ENCODE measurements at places on chromosomes 16 and 17.

- no peak for DNase-seq
These were observed 8.2 kb upstream of the CNGB1 start for GRCh38 chr16:57979006-57979585.

GRCh38 chr17:2931876-2932275, 131.5 kb downstream of the OR1D5 start:
- DNase-seq = no peak

GRCh38 chr17:43545383-43545632, 832 bp downstream of the ETV4 start:
- DNase-seq = no peak

DNA sequence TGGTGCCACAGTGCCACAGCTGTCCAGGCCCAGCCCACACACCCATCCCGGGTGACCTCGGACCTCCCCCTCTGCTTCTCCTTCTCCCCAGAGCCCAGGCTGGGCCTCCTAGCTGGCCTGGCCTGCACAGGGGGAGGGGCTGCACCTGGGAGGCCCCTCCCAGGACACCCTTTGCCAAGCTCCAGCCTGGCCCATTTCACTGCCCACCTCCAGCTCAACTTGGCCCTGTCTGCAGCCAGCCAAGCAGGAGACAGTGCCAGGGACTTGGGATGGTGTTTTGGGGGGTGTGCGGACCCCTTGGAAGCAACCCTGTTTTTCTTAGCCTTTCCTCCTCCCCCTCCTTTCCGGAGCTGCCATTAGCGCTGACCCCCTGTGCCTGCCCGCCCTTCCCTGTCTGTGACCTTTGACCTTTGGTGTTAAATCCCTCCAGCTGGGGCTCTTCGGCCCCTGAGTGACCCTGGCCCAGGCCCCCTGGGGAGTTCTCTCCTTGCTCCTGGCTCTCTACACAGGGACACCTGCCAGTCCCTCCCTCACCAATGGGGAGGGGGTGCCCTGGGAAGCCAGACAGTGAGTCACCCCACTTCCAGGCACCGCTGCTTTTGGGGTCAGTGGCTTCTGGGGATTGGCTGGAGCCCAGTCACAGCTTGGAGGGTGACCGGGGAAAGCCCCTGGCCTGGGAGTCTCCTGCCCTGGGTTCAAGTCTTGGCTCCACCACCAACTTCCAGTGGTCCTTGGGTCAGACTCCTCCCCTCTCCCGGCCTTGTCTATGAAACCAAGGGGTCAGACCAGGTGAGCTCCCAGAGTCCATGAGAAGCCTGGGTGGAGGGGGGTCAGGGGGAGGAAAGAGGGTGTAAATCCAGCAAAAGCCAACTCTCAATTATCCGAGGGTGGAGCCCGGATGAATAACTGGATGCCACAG, 1.9 kb downstream of the GLIS2 start:
- no peak for DNase-seq

- DNase-seq = no peak
These were observed 447.6 kb upstream of the CA10 start for GRCh38 chr17:52606098-52606497.

DNA sequence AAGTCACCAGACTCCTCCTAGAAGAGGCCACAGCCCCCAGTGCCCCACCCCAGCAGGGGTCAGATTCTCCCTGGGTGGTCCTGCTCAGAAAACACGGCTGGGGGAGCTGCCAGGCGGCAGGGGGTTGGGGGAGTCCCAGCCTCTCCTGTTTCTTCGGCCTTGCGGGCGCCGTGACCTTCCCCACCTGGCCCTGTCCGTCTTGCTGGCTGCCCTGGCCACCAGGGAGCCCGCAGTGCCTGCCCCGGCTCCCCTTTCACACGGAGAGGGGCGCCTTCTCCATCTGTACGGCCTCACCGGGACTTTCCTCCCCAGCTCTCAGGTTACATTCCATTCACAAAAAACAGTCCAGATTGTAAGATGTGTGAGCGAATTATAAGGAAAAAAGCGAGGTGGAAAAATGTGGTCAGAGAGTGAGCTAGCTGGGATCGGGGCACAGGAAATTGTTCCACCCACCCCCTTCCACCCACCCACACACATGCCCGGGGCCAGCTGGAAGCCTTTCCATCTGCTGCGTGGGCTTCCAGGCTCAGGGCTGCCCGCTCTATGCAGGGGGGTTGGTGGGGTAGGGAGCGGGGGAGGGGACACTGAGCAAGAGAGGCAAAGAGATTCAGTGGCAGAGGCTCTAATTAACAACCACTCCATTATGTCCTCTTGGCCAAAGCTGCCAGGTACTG, 14.6 kb upstream of the CIBAR2 start:
- DNase-seq = no peak

DNA sequence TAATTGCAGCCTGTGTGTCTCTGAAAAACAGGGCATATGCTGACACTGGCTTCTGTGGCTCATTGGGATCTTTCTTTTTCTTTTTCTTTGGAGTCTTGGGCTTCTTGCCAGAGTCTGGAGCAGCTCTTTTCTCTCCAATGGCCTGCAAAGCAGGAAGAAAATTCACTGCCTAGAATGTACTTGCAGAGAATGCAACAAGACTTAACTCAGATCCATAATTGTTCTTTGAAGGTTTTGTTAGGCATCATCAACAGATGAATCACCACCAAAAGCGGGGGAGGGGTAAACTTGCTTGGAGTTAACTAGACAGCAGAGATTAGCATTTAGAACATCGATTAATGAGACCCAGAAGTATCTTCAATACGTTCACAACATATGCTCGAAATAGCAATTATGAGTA, 100.9 kb downstream of the TOX3 start:
- no peak for DNase-seq

DNA sequence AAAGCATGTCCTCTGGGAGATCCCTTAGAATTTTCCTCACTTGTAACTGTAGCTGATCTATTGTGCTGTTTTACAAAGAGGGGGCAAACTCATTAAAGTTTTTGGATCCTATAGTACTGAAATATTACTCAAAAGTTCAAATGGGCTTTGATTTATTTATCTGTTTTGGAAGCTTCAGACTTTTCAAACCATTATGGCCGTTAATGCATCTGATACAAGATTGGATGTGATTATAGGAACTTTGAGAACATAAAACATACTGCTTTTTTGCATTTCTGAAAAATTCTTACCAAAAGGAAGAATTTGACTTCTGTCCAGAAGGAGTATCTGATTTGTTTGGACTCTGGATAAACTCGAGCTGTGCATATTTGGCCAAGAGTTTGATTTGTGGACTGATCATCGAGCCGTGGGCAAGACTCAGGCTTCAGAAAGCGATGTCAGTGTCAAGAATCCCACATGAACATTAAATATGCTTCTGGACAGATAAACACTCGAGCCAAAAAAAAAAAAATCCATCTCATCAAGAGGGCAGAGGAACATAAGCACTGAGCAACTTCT, 8.2 kb upstream of the MARCHF10 start:
- no peak for DNase-seq

GRCh38 chr16:4593086-4593485, 21.6 kb downstream of the UBALD1 start:
- DNase-seq = no peak

DNA sequence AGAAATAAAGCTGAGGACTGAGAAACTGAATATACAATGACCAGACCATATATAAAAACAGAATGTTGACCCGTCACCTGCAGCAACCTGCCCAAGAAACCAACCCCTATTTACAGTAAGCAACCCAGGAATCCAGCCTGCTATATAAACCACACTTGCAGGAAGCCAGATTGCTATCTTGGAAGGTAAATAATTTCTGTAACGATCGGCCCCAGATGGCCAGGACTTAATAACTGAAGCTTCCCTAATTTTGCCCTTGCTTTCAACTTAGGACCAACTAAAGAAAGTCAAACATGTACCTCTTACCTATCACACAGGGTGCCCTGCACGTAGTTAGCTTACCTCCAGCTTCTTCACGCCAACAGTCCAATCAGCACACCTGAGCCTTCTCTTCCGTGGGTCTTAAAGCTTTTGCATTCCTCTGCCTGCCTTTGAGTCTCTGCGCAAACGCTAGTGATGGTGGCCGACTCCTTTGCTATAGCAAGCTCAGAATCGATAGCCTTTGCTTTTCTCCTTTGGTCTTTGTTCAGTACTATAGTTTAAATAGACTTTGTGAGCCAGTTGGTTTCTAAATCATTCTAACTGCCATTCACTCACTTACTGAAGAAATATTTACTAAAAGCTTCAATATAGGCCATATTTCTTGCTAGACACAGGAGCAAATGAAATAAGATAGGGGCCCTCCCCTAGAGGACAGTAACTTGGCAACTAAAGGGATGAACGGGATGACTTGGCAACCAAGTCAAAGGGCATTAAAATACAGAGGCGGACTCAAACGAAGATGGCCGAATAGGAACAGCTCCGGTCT, 31.3 kb downstream of the MPHOSPH6 start:
- no peak for DNase-seq

- DNase-seq = no peak
These were observed 1.7 kb upstream of the METTL22 start for GRCh38 chr16:8619671-8620370.

Data from omental fat pad (tissue), 4 donors.